ENCODE measurements at places on chromosomes 12 and 14.

GRCh38 chr12:108729612-108730364 lies 1.5 kb downstream of the CORO1C start:
- DNase-seq, result no peak

DNA sequence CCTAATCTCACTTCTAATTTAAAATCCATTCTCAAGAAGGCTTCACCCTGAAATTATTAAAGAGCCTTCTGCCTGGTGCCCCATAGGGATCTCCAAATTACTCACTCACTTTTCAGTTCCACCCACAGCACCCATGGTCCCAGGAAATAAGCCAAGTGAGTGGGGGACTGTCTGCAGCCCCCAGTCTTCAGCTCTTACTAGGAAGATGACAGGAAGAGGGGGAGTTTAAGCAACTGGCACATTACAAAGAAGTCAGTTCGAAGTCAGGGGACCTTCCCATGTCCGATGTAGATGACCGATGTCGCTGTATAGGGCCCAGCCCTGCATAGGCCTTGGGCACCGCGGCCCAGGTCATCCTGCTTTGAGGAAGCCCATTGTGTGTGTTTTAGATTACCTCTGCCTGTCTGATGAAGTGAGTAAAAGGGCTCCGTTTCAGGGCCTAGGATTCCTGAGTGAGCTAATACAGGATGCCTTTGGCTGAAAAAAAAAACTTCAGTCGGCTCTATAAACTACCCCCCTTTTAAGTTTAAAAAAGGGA lies 1.9 kb downstream of the ACTN1 start:
- DNase-seq, result no peak

- no peak for DNase-seq
Observed at GRCh38 chr12:96769400-96769799, 137.7 kb upstream of the NEDD1 start.

- no peak for DNase-seq
Observed at GRCh38 chr12:91037276-91037675, 20.5 kb downstream of the KERA start.

DNA sequence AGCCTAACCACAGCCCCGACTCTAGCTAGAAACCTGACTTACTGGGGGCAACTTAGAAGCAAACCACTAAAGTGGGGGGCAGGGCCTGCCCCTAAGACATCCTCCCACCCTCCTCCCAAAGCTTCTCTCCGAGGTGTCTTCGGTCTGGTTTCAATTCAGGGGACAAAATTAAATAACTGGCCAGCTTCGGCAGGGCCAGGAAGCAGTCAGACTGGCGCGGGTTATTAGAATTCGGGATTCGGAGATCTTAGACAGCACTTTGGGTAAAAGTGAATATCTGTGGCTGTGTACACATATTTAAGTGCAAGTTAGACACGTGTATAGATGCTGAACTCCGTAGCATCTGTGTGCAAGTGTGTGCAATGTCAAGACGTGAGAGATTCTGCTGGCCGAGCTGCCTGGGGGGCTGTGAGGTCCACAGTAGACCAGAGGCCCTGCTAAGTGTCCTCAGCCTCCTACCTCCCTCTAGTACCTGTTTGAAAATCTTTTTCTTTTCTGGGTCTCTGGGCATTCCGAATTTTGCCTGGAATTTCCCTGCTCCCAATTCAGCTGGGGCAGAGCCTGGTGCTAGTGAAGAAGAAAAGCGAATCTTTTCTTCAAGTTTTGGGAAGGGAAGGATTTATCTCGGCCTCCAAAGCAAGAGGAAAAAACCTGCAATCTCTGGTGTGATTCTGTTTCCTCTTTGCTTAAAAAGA lies 4.0 kb upstream of the HOXC10 start:
- no peak for DNase-seq

DNA sequence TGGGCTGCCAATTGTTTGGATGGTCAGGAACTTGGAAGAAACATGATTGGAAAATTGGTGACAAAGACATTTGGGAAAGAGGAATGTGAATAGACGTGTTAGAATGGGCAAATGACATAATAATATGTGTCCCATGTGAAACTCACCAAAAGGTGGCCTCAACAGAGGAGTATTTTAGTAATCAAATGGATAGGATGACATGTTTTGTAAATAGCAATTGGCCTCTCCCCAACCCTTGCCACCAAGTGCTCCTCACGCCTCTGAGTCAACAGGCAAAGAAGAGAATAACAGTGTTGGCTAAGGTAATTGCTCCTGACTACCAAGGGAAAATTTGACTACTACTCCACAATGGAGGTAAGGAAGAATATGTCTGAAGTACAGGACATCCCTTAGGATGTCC lies 81.4 kb downstream of the ATXN7L3B start:
- DNase-seq, result no peak
